Non-pigmented ciliary epithelial cell (primary cell): ENCODE measurements at places on chromosomes 2 and 18.

DNA sequence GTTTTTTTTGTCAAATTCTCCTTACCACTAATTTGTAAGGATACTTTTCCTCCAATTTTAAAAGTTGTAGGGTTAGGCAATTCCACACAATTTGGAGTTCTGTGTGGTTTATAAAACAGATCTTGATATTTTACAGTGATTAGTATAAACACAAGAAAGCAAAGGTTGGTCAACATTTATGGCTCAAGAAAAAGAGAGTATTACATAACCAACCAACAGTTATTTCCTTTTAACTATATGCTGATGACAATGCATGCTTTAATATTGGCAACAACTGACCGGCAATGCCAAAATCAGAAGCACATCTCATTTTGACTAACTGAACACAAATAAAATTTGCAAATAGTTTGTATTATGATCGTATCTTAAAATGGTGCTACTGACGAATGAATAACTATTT lies 137.2 kb downstream of the CDH2 start:
- DNase-seq = no peak

DNA sequence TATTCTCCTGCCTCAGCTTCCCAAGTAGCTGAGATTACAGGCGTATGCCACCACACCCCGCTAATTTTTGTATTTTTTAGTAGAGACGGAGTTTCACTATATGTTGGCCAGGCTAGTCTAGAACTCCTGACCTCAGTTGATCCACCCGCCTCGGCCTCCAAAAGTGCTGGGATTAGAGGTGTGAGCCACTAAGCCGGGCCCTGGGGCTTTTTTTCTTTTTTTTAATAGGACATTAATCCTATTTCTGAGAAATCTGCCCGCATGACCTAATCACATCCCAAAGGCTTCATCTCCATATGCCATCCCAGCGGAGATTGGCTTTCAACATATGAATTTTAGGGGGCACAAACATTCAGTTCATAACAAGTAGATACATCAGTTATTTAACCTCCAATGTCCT lies 128.6 kb downstream of the CNTNAP5 start:
- DNase-seq = no peak

- no peak for DNase-seq
Observed at GRCh38 chr2:213227458-213227857, 56.8 kb upstream of the SPAG16 start.

DNA sequence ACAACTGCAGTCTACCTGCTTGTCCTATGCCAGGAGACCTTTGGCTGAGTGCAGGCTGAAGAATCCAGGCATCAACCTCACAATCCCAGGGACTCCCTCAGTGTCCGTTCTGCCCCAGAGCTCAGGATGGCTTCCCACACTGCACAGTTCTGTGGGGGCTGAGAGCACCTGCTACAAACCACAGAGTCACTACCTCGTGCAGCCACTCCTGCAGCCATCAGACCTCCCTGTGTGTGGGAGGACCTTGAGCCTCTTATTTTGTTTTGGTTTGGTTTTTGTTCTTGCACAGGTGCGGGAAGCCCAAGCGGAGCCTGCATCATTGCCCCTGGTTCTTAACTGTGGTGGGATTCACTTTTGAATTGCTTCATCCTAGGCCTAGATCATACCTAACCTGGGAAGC lies 31.0 kb downstream of the NAT8 start:
- no peak for DNase-seq

- no peak for DNase-seq
Observed at GRCh38 chr2:180101846-180102245, 94.7 kb upstream of the CWC22 start.

GRCh38 chr2:216070195-216070594 lies 11.4 kb downstream of the PECR start:
- DNase-seq = no peak

- no peak for DNase-seq
Observed at GRCh38 chr2:27727257-27727656, 44.3 kb upstream of the MRPL33 start.

DNA sequence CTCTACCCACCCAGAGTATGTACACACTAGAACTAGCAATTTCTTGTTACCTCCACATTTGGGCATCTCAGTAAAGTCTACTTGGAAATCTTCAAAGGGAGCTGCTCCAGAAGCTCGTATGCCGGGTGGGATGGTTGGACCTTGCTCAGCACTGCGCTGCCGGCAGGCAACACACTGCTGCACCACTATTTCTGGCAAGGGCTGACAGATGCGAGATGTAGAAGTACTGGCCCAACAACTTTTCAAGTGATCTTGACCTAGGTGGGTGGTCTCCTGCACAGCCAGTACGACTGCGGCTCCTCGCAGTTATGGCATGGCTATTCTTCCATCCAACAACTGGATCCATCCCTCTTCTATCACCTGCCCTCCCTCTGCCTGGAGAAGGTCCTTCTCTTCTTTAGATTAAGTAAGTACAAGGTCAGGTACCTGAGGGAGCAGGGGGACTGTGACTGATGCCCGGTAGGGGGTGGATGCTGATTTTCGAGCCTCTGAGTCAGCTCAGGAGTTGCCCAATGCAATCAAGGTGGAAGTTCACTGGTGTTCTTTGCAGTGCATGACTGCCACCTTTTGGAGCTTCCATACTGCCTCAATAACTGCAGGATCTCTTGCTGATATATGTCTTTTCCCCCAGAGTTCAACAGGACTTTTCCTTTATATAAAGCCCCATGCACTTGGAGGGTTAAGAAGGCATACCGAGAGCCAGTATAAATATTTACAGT lies 100.4 kb upstream of the SLC1A4 start:
- no peak for DNase-seq

DNA sequence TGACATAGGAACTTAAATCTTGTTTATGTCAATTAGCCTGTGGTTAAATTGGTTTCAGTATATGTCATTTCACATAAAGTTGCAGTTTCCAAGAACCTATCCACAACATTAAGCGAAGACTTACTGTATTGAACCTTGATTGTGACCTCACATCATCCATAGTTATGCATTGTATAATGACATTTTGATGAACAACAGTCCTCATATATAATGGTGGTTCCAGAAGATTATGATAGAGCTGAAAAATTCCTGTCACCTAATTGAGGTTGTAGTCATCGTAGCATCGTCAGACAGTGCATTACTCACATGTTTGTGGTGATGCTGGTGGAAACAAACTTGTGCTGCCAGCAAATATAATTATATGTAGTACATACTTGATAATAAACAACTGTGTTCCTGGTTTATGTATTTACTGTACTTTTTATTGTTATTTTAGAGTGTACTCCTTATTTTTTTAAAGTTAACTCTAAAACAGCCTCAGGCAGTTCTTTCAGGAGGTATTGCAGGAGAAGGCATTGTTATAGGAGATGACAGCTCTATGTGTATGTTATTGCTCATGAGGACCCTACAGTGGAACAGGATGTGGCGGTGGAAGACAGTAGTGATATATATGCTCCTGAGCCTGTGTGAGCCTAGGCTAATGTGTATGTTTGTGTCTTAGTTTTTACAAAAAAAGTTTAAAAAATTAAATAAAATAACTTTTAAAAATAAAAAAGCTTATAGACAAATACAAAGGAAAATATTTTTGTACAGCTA lies 56.6 kb downstream of the UBE2E3 start:
- peak; percentile 55 for DNase-seq

DNA sequence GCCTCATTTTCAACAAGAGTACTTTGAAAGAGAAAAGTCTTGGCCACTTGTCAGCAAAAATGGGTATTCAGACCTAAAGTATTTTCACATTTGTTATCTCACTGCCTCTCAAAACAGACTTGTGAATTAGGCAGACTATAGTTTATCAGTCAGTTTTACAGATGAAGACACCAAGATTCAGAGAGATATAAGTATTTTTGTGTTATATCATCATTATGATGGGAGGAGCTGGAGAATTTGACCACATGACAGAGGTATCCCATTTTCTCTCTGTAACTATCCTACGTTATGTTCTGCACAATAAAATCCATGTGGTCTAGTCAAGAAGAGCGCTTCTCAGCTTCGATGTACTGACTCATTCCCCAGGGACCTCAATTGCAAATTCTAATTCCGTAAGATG lies 213.7 kb downstream of the MYCN start:
- DNase-seq = no peak

DNA sequence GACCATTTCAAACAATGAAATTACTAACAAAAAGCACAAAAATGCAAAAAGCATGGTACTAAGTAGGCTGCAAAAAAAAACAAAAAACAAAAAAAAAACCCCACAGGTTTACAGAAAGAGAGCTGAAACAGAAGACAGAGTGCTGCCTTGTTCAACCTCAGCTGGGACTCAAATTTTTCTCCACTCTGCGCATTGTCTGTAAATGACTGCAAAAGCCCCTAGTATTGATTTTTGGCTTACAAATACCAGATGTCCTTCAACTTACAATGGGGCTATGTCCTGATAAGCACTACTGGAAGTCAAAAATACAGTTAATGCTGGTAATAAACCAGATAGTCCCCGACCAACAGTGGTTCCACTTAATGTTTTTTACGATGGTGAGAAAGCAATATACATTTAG lies 42.2 kb downstream of the UBE2E3 start:
- DNase-seq = no peak

- no peak for DNase-seq
Observed at GRCh38 chr2:23905155-23905554, 21.8 kb downstream of the ATAD2B start.

GRCh38 chr2:30310955-30311354 lies 79.6 kb downstream of the LBH start:
- no peak for DNase-seq

DNA sequence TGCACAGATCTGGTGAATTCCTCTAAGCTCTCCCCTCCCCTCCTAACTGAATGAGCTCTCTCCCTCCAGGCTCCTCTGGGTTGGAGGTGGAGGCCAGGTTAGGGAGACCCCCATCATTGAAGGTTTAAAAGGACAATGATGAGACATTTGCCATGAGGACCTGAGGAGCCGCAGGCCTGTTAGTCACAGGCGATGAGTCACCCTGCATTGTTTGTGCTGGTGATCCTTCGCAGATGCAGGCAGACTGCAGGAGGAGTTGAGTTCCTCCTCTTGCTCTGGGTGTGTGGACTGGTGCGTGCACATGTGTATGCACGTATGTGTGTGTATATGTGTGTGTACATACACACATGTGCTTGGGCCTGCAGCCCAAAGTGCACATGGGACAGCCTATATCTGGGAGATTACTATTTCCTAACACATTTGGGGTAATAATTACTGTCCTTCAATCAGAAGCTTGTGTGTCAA lies 42.0 kb downstream of the MCFD2 start:
- DNase-seq = no peak

DNA sequence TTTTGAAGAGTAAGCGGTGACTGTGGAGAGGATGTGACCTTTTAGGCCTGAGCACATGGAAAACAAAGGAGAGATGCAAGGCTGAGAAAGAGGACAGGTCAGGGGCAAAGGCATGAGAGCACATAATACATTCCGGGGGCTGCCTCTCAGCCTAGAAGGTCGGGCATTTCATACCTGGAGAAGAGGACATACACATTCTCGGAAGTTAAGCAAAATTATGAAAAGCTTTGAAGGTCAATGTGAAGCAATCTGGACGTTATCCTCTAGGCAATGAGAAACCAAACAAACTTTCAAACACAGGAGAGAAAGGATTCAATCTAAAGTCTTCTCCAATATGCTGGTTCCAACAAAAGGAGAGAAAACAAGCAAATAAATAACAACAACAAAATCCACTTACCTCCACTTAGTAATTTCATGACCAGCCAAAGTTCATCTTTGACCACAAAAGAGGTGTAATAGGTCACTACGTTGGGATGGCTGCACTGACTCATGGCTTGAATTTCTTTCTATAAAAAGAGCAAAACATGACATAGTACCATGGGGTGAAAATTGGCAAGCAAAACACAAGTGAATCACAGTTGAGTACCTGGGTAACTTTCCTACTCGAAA lies 80.4 kb downstream of the STK39 start:
- DNase-seq = no peak

- DNase-seq = peak; percentile 56
Observed at GRCh38 chr2:207854484-207855440, 85.1 kb upstream of the FZD5 start.
